ENCODE measurements at places on chromosomes 7 and 10. TPM values are rescaled to one million over a fixed set of nuclear protein-coding genes. Genes with fewer than 3 reads are reported as not detected.

GRCh38 chr10:95458871-95459270 is 102.3 kb downstream of the SORBS1 start:
- no peak for DNase-seq

GRCh38 chr10:120365872-120366271 is 91.2 kb upstream of the PLPP4 start:
- DNase-seq = no peak

- DNase-seq = no peak
Observed at GRCh38 chr7:26646336-26647048, 217.9 kb downstream of the SKAP2 start.

DNA sequence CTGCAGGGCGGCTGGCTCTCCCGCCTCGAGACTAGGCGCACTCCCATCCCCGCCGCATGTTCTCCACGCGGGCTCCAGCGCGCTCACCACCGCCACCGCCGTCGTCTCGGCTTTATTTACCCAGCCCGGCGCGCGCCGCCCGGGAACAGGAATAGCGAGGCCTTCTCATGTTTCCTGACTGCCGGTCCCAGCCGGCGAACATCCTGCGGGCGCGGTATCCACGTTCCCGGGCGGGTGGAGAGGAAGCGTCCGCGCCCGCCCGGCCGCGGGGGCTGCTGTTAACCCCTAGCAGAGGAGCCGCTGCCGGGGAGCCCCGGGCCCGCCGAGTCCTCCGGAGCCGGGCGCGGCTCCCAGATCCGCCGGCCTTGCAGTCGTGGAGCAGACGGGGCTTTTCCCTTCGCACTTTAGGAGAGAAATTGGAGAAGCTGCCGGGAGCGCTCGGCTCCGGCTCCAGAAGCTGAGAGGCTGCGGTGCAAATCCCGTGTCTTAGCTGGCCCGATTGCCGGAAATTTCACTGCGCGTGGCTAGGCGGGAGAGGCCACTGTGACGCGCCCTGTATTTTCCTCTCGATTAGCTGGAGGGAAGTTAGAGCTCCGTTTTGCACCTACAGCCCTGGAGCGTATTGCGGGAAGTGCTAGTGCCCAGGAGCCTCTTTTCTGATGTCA is at the start of gene MKX:
Gene MKX (minus strand): TSS at position 88 of the 665 bp plus-strand sequence. CDS start 2,404 bp downstream, outside the sequence.
- DNase-seq = no peak

DNA sequence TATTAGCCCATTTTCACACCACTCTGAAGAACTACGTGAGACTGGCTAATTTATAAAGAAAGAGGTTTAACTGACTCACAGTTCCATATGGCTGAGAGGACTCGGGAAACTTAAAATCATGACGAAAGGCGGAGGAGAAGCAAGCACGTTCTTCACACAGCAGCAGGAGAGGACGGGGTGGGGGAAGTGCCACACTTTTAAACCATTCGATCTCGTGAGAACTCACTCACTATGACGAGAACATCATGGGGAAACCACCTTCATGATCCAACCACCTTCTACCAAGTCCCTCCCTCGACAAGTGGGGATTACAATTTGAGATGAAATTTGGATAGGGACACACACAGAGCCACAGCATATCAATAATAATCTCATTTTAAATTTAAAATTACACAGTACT is 80.2 kb downstream of the VWDE start:
- DNase-seq = no peak

GRCh38 chr7:136114966-136115762 is 138.0 kb upstream of the MTPN start:
- no peak for DNase-seq

- no peak for DNase-seq
Observed at GRCh38 chr7:15647309-15647708, 39.2 kb downstream of the MEOX2 start.

DNA sequence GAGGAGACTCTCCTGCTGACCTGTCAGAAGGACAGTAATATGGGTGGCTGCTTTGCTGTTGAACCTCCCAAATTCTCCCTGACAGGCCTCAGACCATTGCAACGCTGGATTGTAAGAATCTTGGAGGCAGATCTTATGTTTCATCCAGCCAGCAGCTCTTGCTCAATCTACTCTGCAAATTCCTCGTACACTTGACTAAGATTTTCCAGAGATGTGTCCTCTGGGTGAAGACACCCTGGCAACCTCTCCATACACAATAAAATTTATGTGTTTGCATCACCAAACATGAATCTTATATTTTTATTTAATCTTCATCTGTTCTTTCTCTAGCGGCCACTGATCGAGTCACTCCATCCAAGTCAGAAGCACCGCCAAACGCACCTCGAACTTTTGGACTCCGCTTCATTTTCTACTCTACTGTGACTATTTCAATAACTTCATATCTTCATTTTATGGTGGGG is 623.1 kb downstream of the ACTR3B start:
- no peak for DNase-seq

GRCh38 chr10:73891540-73891939 is 17.2 kb upstream of the CAMK2G start:
- no peak for DNase-seq

- no peak for DNase-seq
Observed at GRCh38 chr10:53664282-53665019, 891.9 kb upstream of the MBL2 start.

GRCh38 chr10:50498465-50498864 is 125.3 kb downstream of the SGMS1 start:
- DNase-seq = no peak

DNA sequence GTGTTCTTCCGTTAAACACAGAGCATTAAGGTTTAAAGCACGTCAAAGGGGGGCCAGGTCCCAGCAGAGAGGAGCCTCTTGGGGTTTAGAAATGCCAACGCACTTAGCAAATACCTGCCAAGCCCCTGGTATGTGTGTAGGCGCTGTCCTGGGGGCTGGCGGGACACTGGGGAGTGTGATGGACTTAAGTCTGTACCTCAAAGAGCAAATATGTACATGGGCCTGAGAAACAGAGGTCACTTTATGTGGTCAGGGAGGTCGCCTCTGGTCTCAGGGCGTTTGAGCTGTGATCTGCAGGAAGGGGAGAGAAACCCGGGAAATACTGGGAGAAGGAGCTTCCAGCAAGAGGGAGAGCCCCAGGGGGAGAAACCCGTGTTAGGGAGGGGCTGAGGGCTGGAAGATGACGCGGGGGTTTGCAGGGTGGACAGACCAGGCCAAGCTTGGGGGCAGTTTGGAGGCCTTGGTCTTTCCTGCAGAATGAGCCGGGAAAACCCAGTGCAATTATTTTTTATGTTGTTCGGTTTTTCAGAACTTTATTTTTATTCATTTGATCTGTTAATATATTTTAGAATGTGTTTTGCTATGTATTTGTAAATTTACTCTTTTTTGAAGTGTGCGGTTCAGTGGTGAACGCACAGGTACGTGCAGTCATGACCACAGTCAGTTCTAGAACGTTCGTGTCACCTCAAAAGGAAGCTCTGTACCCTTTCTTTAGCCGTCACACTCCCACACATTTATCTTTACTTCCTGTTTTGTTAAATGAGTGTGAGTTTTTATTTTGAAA is 441.4 kb upstream of the FOXK1 start:
- DNase-seq = no peak

DNA sequence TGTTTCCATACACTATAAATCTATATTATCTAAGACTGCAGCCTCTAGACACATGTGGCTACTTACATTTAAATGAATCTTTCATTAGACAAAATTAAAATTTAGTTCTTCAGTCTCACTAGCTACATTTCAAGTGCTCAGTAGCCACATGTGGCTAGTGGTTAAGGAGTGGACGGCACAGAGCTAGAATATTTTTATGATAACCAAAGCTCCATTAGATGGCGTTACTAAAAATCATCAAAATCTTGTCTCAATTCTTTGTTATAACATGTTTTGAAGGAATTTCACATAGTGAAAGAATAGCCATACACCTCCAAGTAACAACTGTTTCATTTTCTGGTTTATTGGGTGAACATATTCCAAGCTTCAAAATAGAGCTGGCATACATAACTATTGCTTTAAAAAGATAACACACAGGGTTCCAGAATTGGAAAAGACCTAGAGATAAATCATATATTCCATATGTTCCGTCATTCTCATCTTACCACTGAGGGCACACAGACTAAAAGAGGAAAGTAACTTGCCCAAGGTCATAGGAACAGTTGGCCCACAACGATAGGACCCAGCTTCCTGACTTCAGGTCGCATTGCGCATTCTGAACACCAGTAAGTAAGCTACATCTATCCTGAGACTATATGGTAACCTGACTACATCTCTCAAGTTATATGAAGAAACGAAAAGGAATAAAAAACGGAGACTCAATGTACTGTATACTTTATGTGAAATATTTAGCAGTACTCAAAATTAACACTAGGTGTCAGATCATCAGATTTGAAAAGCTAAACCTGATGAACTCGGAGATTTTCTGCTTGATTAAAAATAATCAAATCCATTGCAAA is 66.6 kb downstream of the CAV1 start:
- DNase-seq = no peak

DNA sequence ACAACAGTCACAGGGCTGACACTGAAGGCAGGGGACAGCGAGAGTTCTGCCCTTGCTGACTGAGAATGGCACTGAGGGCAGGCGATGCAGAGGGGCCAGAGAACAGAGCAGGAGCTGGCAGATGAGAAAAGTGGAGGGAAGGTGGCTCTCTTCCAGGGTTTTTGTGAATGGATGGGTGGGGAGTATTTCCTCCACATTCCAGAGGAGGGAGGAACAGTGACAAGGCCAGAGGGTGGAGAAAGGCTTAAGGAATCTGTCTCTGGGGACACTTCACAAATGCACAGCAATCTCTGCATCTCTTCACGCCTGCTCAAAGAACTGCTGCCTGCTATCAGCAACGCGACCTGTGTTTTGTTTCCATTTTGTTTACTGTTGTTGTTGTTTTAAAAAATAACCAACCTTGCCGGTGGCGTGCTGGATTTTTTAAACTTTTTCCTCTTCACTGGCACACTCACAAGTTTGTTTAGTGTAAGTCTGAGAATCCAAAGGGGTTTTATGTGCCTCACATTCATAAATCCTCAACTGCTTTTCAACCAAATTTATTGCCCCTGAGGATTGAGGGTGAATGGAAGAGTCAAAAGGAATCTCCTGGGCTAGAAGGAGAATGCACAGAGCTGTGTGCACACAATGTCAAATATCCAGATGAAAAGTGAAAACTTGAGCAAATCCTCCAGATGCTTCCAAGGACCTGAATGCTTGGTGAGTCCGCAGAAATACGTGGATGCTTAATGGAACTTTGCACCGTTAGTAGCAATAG is 129.3 kb downstream of the GLI3 start:
- no peak for DNase-seq

- no peak for DNase-seq
Observed at GRCh38 chr10:1625079-1625478, 112.2 kb downstream of the ADARB2 start.

- DNase-seq = no peak
Observed at GRCh38 chr7:153835103-153835502, 217.1 kb upstream of the DPP6 start.

- DNase-seq = no peak
Observed at GRCh38 chr7:159238541-159238940, 93.9 kb upstream of the VIPR2 start.

DNA sequence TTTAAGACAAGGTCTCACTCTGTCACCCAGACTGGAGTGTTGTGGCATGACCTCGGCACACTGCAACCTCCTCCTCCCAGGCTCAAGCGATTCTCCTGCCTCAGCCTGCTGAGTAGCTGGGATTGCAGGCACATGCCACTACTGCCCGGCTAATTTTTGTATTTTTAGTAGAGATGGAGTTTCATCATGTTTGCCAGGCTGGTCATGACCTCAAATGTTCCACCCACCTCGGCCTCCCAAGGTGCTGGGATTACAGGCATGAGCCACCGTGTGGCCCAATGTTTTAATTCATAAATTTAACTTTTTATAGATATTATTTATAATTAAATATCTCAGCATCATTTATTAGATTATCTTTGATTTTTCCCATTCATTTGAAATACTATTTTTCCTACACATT is 658.0 kb upstream of the NRG3 start:
- no peak for DNase-seq

DNA sequence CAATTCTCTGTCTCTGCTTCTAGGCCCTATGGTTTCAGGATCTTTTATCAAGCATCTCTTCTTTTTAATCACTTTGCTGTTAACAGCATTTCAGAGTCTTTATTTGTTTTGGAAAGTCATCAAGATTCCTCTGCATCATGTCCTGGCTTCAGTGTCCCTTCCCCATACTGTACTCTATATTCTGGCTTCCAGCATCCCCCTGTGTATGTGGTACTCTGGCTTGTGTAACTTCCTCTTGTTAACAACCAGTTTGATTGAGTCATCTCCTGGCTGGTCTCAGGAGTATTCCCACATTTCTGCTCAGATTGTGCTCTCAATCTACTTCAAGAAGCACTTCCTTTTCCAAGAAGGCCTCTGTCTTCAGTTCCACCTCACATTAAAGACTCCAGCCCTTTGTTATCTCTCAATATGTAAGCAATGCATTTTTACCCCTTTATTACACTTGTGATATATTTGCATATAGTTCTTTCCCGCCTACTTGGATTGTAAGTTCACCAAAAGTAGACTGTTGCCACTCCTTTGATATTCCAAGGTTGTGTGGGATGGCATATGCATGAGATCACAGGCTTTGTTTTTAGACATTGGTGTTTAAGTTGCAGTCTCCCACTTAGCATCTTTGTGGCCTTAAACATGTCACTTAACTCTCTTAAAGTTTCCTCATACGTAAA is 15.1 kb upstream of the ATE1 start:
- peak; percentile 86 for DNase-seq

DNA sequence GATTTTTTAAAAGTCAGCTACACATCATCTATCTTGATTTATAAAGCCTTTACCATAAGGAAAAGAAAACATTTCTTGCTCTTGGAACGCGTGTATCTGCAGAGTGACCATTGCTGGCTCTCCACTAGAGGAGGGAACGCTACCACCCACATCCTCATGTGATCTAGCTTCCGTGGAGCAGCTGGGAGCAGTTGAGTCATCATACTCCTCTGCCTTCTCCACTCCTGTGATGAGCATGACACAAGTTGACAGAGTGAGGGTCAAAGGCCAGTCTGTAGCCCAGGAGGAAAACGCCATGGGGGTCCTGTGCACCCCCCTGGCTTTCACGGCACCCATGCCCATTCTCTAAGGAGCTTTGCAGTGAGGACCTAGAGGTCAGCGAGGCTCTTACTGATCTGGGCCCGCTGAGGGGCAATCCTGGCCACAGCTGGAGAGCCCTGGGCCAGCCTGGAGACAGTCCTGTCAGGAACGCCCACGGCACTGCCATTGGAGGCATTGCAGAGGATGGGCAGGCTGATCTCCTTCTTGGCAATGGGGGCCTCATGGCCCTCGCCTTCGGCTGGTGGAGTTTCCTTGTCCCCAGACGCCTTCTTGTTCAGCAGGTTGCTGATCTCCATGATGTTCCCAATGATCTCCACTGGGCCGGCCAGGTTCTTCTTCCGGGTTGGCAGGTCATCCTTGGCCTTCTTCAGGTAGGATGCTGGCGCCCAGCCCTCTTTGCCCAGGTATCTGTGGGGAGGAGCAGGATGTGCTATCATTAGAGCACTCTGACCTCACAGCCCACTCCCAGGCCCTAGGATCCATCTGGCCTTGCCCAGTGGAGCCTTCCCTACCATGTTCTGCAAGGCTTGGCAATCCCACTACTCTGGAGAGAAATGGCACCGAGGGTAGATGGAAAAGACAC is 119.2 kb downstream of the NEURL1 start:
- DNase-seq = no peak

- no peak for DNase-seq
Observed at GRCh38 chr10:17077346-17077781, 52.2 kb downstream of the CUBN start.

- no peak for DNase-seq
Observed at GRCh38 chr10:112454910-112455779, 8.1 kb downstream of the VTI1A start.

NT5C3A gene
- total RNA-seq = 15.9 TPM

OR2A12 gene
- not detected for total RNA-seq

BHLHA15 gene
- total RNA-seq = 1.8 TPM

GHRHR gene
- total RNA-seq = not detected

PDE6C gene
- total RNA-seq = not detected

FAM13C gene
- total RNA-seq = 0.11 TPM

ZNF117 gene
- 3.4 TPM for total RNA-seq

PTER gene
- 6.4 TPM for total RNA-seq

Data from pulmonary artery endothelial cell (primary cell).